ENCODE measurements at places on chromosomes 11 and 22.

GRCh38 chr22:23155143-23155542 is 9.9 kb downstream of the RAB36 start:
- DNase-seq: no peak

- DNase-seq: no peak
Measured at GRCh38 chr11:86514453-86514852, 139.8 kb downstream of the CCDC81 start.

DNA sequence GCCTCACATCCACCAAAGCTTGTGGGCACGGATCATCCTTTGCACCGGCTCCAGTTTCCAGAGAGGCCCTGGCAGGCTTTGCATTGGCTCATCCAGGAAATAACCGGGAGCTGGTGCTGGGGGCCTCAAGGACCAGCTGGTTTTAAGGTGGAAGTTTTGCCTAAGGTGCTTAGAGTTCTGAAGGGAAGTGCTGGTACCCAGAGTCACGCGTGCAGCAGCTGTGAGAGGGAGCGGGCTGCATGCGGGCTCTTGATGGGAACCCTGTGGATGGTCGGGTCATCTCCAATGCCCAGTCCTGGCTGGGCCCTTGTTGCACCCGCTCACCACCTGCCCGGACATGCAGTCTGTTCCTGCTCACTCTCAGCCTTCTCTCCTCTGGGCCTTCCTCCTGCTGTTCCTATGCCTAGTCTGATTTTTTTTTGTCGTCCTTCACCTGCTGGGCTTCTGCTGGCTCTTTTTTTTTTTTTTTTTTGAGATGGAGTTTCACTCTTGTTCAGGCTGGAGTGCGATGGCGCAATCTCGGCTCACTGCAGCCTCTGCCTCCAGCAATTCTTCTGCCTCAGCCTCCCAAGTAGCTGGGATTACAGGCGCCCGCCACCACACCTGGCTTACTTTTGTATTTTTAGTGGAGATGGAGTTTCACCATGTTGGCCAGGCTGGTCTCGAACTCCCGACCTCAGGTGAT is 24.0 kb upstream of the PRR5 start:
- no peak for DNase-seq

GRCh38 chr11:24253237-24253760 is 243.6 kb upstream of the LUZP2 start:
- DNase-seq: no peak

GRCh38 chr22:43857367-43857766 is 4.9 kb downstream of the SULT4A1 start:
- DNase-seq: no peak

DNA sequence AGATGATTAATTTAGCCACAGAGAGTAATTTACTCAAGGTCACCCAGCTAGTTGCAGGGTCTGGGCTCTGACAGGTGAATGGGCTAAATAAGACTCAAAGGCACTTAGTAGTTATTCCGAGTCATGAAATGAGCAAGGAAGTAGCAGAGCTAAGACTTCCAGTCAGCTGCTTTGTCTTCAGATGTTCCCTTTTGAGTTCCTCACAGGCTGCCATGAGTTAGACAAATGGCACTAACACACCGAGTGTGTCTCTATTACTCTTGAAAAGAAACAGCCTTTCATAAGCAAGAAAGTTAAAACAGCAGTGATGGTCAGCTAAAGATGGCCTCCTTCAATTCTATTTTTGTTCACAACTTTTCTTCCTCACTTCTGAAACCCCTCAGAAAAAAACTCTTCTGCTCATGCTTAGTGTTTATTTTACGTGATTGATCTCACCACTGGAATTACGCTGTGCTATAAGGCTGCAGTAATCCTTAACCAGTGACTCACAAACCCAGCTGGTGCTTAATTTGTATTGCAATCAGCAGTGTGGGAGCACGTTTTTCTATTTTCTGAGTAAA is 389.1 kb downstream of the AASDHPPT start:
- no peak for DNase-seq

- no peak for DNase-seq
Measured at GRCh38 chr11:102220728-102221467, 96.4 kb upstream of the BIRC3 start.

DNA sequence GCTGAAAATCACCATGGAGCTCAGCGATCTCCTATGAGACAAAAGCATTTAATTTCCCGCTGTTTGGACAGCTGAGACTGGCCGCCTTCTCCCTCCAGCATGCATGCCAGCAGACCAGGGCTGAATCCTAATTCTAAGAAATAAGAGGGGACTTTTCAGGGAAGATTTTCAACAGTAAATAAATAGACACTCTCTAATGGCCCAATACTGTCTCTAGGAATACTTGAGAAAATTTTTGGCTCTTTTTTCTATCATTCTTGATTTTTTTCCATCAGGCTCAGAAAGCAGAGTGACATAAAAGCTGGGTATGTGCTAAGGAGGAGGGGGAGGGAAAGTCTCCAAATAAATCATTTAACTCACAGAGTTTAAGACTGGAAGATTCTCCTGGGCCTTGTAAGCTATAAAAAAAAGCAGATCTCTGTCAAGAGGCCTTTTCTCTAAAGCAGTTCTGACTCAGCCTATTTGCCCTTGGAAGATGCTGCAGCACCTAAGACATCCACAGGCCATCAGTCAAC is 17.6 kb upstream of the SPON1 start:
- DNase-seq: no peak

- no peak for DNase-seq
Measured at GRCh38 chr11:67372993-67373647, at the start of gene CLCF1. Gene CLCF1 (minus strand): TSS chr11:67373598. CDS start chr11:67373539, 59 bp downstream.

GRCh38 chr11:47725442-47726117 is 10.4 kb upstream of the AGBL2 start:
- DNase-seq: no peak

- no peak for DNase-seq
Measured at GRCh38 chr22:45628515-45628914, 43.1 kb upstream of the ATXN10 start.

GRCh38 chr11:67024966-67025365 is 2.0 kb downstream of the SYT12 start:
- DNase-seq: peak; percentile 20

DNA sequence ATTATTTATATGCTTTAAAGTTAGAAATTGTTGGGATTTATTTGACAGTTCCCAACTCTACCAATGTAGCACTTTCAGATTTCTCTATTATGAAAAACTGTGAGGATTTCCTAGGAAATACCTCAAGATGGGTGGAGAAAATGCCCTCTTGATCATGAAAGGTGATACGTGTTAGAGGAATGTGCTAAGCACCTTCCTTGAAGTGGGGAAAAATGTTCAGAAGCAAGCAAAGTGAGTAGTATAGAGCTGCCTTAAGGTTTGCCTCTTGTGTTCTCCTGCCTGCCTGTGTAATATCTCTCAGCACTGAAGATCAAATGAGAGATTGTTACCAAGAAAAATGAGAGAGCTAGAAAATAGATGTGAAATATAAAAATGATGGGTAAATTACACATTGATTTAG is 58.2 kb downstream of the YAP1 start:
- no peak for DNase-seq

DNA sequence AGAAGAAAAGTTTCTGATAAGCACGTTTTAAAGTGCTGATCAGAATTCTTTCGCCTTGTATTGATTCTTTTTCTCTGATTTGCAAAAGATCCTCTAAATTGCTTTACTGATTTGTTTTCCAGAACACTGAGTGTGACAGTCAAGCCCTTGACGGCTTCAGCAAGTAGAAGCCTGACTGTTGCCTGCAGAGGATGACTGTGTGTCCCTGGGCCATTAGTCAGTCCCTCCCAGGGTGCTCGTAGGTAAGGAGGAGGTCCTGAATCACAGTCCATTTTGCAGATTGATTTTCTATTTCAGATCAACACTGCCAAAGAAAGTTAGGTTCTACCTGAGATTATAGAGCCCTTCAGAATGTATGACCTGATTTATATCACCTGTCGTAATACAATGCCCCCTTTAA is 38.6 kb upstream of the POGLUT3 start:
- DNase-seq: no peak

GRCh38 chr11:66158156-66158555 is 88.1 kb downstream of the PACS1 start:
- DNase-seq: no peak

GRCh38 chr11:19890308-19890707 is 177.7 kb downstream of the NAV2 start:
- no peak for DNase-seq

GRCh38 chr11:64539711-64540427 is 51.2 kb upstream of the SLC22A12 start:
- no peak for DNase-seq

- no peak for DNase-seq
Measured at GRCh38 chr11:34680918-34681586, 60.2 kb downstream of the EHF start.
